ENCODE measurements at places on chromosomes 7 and 10. TPM values are rescaled to one million over a fixed set of nuclear protein-coding genes. Genes with fewer than 3 reads are reported as not detected.

Gene FZD1
- total RNA-seq = 0.92 TPM

DNA sequence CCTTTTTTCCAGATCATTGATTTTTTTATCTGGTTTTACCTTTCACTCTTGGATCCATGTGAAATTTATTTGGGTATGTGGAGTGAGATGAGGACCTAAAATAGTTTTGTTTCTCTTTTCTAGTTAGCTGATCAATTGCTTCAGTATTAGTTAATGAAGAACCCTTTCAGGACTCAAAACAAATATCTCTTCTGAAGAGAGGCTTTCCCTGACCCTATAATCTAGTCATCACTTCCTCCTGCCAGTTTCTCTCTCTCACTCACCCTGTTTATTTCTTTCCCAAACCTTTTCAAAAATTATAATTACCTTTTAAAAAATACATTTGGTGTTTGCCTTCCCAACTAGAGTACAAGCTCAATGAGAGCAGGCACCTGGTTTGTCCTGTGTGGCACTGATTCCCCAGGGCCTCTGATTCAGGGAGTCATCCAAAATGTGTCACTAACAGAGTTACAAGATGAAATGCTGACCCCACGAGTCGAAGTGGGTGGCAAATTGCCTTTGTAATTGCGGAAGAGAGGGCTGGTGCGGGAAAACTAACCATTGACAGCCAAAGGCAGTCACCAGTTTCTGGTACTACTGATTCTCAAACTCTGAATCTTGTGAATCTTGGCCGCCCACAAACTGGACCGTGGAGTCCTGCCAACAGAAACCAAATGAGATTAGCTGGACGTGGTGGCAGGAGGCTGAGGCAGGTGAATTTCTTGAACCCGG, 2.4 kb downstream of the TMEM140 start:
- DNase-seq = no peak
- H3K4me1 ChIP-seq = peaks cover 59% of the 10 kb centered on the region
- H3K27ac ChIP-seq = no peak overlapping the region
- H3K36me3 ChIP-seq = peaks cover 44% of the 10 kb centered on the region
- peak overlapping the region; percentile 91 for H3K4me3 ChIP-seq
- no peaks in the 10 kb centered on the region for H3K27me3 ChIP-seq

DNA sequence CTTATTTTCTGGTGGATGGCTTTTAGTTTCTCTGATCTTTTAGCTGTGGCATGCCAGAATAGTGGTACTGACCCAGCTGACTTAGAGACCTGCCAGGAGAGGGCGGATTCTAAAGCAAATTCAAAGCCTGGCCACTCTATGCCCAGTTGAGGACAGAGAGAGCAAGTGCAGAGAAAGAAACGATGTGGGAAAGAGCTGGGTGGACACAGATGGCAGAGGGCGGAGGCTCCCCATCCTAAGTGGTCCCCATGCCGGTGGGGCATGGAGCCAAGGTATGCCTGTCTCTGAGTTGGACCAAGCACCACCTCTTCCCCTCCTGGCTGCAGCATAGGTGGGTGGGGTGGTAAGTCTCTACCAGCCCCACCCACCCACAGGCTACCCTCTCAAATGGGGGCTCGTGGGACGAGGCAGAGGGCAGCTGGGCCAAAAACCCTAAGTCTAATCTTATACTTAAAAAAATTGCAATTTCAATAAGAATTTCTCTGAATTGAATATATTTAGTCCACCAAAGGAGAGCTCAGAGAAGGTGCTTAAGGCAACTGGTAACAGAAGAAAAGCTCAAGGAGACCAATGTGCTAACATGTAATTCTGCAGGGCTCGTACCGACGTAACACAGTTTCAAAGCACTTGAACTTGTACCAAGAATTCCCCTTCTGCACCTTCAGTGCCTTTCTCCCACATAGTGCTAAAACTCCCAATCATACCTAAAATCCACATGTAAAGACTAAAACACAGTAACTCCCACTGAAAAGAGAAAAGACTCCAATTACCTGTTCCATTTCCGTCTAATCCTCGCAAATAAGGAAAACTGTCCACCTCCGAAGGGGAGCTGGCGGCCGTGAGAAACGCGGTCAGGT, 85.7 kb upstream of the NMT2 start:
- H3K27me3 ChIP-seq = no peaks in the 10 kb centered on the region
- H3K36me3 ChIP-seq = no peaks in the 10 kb centered on the region
- peaks cover 23% of the 10 kb centered on the region for H3K4me1 ChIP-seq
- peak overlapping the region; percentile 48 for H3K27ac ChIP-seq
- no peak for DNase-seq
- peak overlapping the region; percentile 90 for H3K4me3 ChIP-seq

Gene PNLIPRP2
- not detected for total RNA-seq

Gene PDK4
- total RNA-seq = not detected

GRCh38 chr10:69802424-69803161, 887 bp downstream of the COL13A1 start:
- H3K36me3 ChIP-seq = no peaks in the 10 kb centered on the region
- peaks cover 49% of the 10 kb centered on the region for H3K27me3 ChIP-seq
- H3K4me1 ChIP-seq = no peaks in the 10 kb centered on the region
- H3K4me3 ChIP-seq = no peak overlapping the region

GRCh38 chr7:135210888-135211178, 493 bp downstream of the WDR91 start:
- no peaks in the 10 kb centered on the region for H3K27me3 ChIP-seq
- DNase-seq = no peak
- H3K27ac ChIP-seq = peak overlapping the region; percentile 98
- peak overlapping the region; percentile 95 for H3K4me3 ChIP-seq
- H3K36me3 ChIP-seq = peaks cover 15% of the 10 kb centered on the region
- H3K4me1 ChIP-seq = peaks cover 31% of the 10 kb centered on the region

- DNase-seq = peak; percentile 85
- H3K4me1 ChIP-seq = peaks cover 32% of the 10 kb centered on the region
- H3K36me3 ChIP-seq = peaks cover 5% of the 10 kb centered on the region
- peak overlapping the region; percentile 63 for H3K27ac ChIP-seq
Observed at GRCh38 chr7:151243408-151244195, 4.9 kb downstream of the SMARCD3 start.

- H3K27me3 ChIP-seq = no peaks in the 10 kb centered on the region
- no peak for DNase-seq
- no peak overlapping the region for H3K27ac ChIP-seq
Observed at GRCh38 chr10:52578871-52579405, 193.6 kb downstream of the MBL2 start.

Gene PANK1
- 4.8 TPM for total RNA-seq

DNA sequence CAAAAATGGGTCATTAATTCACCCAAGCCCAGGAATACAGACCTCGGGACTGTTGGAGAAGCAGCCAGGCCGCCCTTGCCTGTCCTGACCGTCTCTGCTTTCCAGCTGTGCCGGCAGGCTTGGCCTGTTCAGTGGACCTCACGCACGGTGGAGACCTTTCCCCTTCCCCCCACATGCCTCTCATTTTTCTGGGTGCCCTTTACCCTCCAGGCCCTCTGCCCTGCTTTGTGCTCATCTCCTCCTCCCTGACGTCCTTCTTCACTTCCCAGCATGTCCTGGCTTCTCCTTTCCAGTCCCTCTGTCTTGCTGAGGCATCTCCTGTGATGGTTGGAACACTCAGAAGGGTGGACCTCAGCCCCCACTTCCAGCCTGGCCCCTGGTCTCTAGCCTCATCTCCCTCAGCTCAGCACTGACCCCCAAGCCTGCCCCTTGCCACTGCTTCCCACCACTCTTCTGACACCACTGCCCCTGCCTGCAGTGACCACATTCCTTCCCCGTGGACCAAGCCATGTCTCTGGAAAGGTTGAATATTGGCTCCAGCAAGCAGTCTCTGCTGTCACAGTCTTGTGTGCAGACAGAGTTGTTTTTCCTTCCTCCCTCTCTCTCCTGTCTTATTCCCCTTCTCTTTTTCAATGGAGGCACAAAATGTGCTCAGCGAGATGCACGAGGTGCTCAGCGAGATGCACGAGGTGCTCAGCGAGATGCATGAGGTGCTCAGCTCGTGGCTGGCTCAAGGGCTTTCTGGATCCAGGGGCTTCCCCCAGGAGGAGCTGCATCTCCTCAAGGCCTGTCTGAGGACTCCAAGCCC, 14.9 kb downstream of the BAG3 start:
- H3K27ac ChIP-seq = peak overlapping the region; percentile 57
- H3K4me1 ChIP-seq = peaks cover 37% of the 10 kb centered on the region

Gene ARMH3
- total RNA-seq = 23.2 TPM
